Stimulated activated CD8-positive, alpha-beta memory T cell treated with anti-CD3 and anti-CD28 coated beads, Interleukin-12 subunit alpha, Interleukin-12 subunit beta, amount 100 ng/mL, for 4 hours (primary cell): ENCODE measurements at places on chromosomes 2 and 18.

GRCh38 chr2:14932285-14932684, 299.8 kb downstream of the LRATD1 start:
- no peak for DNase-seq

- no peak for DNase-seq
Measured at GRCh38 chr2:208579678-208580077, 173.1 kb downstream of the PTH2R start.

DNA sequence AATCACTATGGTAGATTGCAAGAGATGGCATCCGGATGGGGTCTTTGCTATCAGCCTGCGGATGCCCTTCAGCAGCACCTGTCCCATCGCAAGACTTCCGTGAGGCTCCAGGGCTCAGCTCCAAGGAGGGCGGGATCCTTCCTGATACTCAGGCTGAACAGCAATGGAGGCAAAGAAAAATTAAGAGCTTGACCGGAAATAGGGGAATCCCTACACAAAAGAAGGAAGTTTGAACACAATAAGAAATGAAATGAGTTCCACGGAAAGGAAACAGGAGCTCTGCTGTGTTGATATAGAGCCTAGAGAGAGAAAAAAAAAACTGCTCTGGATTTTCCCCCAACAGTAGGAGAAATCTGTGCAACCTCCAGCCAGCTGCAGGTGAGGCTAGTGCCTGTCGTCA, 91.9 kb downstream of the ARL4C start:
- DNase-seq: no peak

GRCh38 chr18:73750052-73750451, 397.6 kb downstream of the FBXO15 start:
- DNase-seq: no peak

DNA sequence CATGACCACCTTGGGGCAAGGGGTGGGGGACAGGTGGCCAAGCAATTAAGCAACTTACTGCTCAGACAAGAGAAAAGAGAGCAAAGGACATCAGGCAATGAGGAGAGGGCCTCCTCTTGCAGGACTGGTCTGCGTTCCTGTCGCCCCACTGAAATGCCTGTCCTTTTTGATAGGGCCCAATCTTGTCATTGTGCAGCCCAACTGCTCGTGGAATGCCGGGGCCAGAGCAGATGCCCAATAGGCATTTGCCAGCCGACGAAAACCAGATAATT, 104.5 kb upstream of the SH3BP4 start:
- no peak for DNase-seq

GRCh38 chr18:4093676-4094075, 361.4 kb downstream of the DLGAP1 start:
- DNase-seq: no peak

- no peak for DNase-seq
Measured at GRCh38 chr2:125667630-125668029, 988.3 kb upstream of the GYPC start.

DNA sequence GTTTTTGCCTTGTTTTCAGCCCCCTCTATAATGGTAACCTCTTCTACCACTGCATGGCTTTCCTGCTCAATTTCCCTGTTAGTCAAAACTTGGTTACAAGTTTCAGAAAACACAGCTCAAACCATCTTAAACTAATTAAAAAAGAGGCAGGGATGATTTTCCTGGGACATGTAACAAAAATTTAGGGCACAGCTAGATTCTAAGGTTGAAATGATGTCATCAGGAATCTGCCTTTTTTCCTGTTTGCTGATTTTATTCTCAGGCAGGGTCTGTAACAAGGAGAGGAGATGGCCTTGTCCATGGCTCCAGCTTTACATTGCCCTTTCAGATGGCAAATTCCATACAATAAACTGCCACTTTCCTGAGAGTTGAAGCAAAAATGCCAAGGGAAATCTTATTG, 157.9 kb upstream of the CREB1 start:
- no peak for DNase-seq

GRCh38 chr2:236545814-236546480, 23.7 kb upstream of the ACKR3 start:
- no peak for DNase-seq

- DNase-seq: no peak
Measured at GRCh38 chr2:138665937-138666336, 114.3 kb downstream of the NXPH2 start.

GRCh38 chr2:150955231-150955630, 306.4 kb downstream of the RBM43 start:
- DNase-seq: no peak

DNA sequence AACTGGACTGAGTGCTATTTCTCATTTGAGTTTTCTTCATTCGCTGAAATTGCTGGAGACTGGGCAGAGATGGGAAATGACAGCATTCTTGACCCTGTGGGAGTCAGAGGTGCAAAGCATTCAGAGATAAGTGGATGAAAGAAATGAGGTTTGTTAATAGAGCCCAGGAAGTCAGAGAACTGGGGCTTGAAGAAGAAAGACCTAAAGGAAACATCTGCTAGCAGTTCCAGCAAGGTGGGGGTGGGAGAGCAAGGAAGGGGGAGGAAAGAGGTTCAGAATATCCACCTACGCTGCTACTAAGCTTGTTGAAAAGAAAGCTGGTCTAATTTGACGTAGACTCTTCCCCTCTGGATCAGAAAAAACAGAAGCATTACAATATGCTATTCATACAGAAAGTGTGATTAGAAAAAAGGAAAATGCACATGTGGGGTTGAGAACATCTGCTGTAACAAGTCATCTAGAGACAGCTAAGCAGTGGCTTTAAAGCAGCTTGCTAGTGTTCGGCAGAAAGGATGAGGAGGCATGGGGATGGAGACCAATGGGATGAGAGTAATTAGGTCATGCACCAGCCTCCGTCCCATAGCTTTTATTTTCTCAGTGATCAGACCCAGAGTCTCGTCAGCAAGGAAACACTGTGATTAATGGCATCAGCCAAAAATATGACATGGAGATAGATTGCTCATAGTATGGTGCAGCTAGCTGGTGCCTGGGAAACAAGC, 29.7 kb downstream of the NAB1 start:
- DNase-seq: no peak

DNA sequence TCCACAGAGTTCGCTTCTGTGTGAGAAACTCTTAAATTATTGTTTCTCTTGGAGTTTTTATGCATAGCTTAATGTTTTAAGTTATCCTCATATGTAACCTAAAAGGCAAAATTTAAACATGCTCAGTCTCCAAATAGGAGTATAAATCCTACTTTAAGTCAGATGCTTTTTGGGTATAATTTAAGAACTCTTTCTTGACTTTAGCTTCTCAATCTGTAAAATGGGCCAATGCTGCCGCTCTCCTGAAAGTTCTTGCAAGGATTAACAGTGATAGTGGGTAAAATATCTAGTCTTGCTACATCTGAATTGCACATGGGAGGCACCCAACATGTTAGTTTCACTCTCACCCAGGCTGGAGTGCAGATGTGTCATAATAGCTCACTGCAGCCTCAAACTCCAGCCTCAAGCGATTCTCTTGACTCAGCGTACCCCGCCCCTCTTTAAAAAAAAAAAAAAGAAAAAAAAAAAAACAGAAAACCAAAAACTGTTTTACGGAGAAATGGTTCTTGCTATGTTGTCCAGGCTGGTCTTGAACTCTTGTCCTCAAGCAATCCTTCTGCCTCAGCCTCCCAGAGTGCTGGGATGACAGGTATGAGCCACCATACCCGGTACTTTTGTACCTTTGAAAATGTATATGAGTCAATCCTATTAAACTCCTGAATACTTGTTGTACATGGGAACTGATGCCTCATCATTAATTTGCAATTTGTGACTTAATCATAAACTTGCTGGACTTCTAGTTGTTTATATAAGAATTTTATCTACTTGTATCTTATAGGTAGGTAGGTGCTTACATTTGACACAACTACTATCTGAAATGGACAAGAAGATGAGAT, 1.8 kb downstream of the FBXO48 start:
- DNase-seq: no peak

GRCh38 chr2:1976728-1977416, 232.6 kb upstream of the PXDN start:
- DNase-seq: no peak

- no peak for DNase-seq
Measured at GRCh38 chr2:242029422-242030225, 160.1 kb downstream of the RTP5 start.

DNA sequence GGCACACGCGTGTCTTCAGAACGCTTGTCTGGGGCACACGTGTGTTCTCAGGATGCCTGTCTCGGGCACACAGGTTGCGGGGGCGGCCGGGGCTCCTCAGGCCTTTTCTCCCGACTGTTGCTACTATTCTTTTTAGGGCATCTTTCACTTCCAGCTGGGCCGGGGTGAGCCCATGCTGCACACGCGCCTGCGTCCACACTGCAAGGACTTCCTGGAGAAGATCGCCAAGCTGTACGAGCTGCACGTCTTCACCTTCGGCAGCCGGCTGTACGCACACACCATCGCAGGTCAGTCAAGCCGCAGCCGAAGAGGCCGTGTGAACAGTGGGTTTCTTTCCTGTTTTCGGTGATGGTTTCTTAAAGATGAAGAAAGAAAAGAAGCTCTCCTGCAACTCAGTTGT, 25.0 kb downstream of the CTDP1 start:
- DNase-seq: no peak

DNA sequence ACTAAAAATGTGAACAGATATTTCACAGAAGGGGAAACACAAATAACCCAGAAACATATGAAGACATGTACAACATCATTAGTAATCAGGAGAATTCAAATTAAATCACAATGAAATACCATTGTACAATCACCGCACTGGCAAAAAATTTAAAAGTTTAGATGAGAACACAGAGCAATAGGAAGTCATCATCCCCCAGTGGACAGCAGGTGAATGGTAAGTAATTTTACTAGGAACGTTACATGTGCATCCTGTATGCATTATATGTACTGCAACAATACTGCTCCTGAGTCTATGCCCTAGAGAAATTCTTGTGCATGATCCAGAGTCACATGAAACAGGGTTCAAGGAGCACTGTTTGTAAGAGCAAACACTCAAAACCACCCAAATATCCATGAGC, 713.8 kb downstream of the NRXN1 start:
- DNase-seq: no peak

DNA sequence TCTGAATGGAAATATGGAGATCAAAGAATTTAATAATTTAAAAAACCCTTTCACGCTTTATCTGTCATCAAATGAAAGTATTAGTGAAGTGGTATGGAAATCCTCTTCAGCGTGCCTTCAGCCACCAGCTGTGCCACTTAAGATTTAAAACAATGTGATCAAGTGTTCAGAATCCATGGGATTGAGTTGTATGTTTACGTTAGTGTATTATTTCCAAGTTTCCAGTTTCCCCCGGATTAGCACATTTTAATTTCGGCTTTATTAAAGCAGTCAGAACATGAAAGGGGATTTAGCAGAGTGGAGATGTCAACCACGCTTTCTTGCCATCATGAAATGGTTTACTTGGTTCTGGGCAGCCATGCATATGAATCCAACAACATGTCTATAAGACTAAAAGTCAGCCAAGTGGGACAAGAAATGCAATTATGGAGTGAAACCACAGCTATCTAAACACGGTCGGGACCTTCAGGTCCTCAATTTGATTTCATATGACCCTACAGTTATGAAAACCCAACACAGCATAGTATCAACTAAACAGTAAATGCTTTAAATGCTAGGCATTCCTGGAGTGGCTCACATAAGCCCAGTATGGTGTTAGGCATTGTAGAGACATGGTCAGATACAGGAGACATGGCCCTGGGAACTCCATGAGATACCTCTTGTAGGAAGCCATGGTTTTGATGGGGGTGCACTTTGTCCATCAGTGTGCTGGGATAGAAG, 224.9 kb upstream of the EPAS1 start:
- DNase-seq: no peak

- DNase-seq: no peak
Measured at GRCh38 chr2:222641336-222641735, 14.6 kb downstream of the FARSB start.

DNA sequence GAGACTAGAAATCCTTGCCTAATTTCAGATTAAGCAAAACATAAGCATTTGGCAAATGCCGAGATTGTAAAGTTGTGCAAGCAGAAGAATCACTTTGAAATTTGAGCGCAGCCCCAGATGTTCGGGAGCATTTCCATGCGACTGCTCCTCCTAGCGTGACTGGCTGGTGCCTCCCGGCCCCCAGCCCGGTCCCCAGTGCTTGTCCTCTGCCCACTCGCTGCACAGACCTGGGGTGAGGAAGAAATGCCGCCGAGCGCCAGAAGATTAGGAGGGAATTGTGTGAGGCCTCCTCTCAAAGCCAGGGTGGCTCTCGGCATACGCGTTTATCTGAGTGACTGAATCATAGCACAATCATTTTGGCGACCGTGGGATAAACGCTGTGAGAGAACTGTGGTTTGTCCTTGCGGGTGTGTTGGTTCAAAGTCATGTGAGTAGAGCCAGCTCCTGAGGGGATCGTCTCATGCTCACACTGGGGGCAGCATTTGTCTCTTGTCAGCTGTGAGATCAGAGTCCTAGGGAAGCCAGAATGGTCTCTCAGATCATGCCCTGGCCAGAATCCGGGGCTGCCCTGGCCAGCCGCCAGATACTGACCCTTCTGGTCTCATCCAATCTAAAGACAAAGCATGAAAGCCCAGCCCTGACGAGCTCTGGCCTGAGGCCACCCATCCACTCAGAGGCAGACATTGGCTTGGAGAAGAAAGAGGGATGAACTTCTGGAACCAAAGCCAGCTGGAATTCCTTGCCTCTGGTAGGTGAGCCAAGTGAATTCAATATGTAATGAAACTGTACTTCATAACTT, 189.3 kb downstream of the SH3RF3 start:
- DNase-seq: no peak

DNA sequence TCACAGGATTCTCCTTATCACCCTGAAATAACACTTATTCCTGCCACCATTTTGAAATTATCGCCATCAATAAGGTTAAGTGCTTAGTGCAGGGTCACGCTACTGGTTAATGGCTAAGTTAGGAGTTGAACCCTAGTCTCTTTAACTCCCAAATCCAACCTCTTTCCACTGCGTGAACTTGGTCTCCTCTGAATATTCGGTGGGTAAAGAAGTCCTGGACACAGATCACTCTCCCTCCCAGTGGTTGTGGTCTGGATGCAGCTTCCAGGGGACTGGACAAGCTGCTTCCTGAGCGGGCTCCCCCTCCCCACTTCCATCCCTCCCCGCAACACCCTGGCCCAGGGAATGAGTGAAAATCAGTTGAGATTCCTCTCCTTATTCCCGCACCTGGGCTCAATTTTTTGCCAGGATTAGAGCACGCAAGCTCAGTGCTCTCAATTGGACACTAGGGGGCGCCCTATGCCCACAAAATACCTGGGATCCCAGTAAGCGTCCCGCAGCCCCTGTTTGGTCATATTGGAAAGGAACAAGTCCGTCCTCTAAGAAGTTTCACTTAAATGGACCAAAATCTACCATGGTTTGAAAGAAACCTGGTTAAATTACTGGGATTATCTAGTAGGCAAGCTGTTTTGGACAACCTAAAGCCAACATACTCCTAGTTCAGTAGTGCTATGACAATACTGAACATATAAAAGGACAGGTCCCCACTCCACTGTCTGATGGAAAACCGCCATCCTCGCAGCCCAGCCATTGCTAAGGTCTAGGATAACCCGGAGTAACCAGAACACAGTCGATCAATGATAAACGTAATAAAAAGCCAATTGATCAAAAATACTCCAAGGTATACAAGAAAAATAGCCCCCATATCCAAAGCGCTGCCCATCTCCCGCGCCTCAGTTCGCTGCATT, 40.4 kb downstream of the DHRS9 start:
- peak; percentile 37 for DNase-seq
